ENCODE measurements at places on chromosomes 5 and 9. TPM values are rescaled to one million over a fixed set of nuclear protein-coding genes. Genes with fewer than 3 reads are reported as not detected.

TRIP13 gene
- total RNA-seq, result 26.2 TPM

PCDHGA4 gene
- total RNA-seq, result 4.0 TPM

LECT2 gene
- total RNA-seq, result not detected

HAVCR1 gene
- total RNA-seq, result not detected

ORM2 gene
- total RNA-seq, result not detected

CSF1R gene
- total RNA-seq, result not detected

FST gene
- total RNA-seq, result 95.7 TPM

NAIF1 gene
- total RNA-seq, result 9.8 TPM

DBH gene
- total RNA-seq, result not detected

FGF18 gene
- 0.12 TPM for total RNA-seq

SLC45A2 gene
- total RNA-seq, result 0.19 TPM

MROH2B gene
- total RNA-seq, result not detected

PCDHB16 gene
- 1.9 TPM for total RNA-seq

TMEM232 gene
- total RNA-seq, result 5.9 TPM

SLC36A2 gene
- not detected for total RNA-seq

SLC1A1 gene
- 38.7 TPM for total RNA-seq

ANGPTL2 gene
- 56.7 TPM for total RNA-seq

TNC gene
- total RNA-seq, result 48.6 TPM

FBP2 gene
- not detected for total RNA-seq

SLC6A7 gene
- not detected for total RNA-seq

TSSK1B gene
- total RNA-seq, result 0.13 TPM

FAM81B gene
- not detected for total RNA-seq

EGFLAM gene
- 8.9 TPM for total RNA-seq

OR1J2 gene
- not detected for total RNA-seq

OGN gene
- total RNA-seq, result 2.0 TPM

TAF11L10 gene
- not detected for total RNA-seq

GDF9 gene
- 0.13 TPM for total RNA-seq

CATSPER3 gene
- 0.25 TPM for total RNA-seq

FAM163B gene
- not detected for total RNA-seq

RPL12 gene
- total RNA-seq, result 1,147 TPM

PJA2 gene
- total RNA-seq, result 127 TPM

LHFPL2 gene
- 90.5 TPM for total RNA-seq

ANKRD34B gene
- not detected for total RNA-seq

IL3 gene
- total RNA-seq, result not detected

SPAAR gene
- total RNA-seq, result 0.12 TPM

ENTPD8 gene
- total RNA-seq, result 0.06 TPM

SMIM27 gene
- total RNA-seq, result 2.8 TPM

IGIP gene
- 19.3 TPM for total RNA-seq

ANXA2R gene
- total RNA-seq, result 1.5 TPM

SPARC gene
- total RNA-seq, result 1,916 TPM

AGXT2 gene
- not detected for total RNA-seq

PCDHGA1 gene
- 1.1 TPM for total RNA-seq

PCDHGA10 gene
- total RNA-seq, result 7.5 TPM

AK8 gene
- total RNA-seq, result 0.40 TPM

STPG3 gene
- total RNA-seq, result not detected

FBP1 gene
- not detected for total RNA-seq

CCDC171 gene
- total RNA-seq, result 2.9 TPM

PLEKHG4B gene
- total RNA-seq, result not detected

TEX53 gene
- total RNA-seq, result not detected

Data from aortic smooth muscle cell (primary cell).